Colonic mucosa (tissue), 4 donors: ENCODE measurements at places on chromosomes 4 and X. TPM values are rescaled to one million over a fixed set of nuclear protein-coding genes. Genes with fewer than 3 reads are reported as not detected.

The POLN gene
- total RNA-seq = 1.6 TPM

- no peaks in the 10 kb centered on the region for H3K27me3 ChIP-seq
- H3K4me3 ChIP-seq = no peak overlapping the region
- no peaks in the 10 kb centered on the region for H3K4me1 ChIP-seq
- DNase-seq = no peak
- no peak overlapping the region for H3K27ac ChIP-seq
Measured at GRCh38 chr4:137703195-137703594, 170.9 kb upstream of the PCDH18 start.

The YY2 gene
- total RNA-seq = 0.66 TPM

GRCh38 chr4:148240241-148240640, 202.0 kb downstream of the NR3C2 start:
- no peak overlapping the region for H3K4me3 ChIP-seq
- no peak for DNase-seq
- no peaks in the 10 kb centered on the region for H3K36me3 ChIP-seq
- no peak overlapping the region for H3K27ac ChIP-seq

The P2RY10 gene
- total RNA-seq = 1.6 TPM

The SLC9A7 gene
- 2.2 TPM for total RNA-seq

GRCh38 chrX:142251202-142251601, 46.1 kb upstream of the MAGEC2 start:
- no peaks in the 10 kb centered on the region for H3K4me1 ChIP-seq
- no peak for DNase-seq
- H3K27ac ChIP-seq = no peak overlapping the region
- H3K4me3 ChIP-seq = no peak overlapping the region

- no peak overlapping the region for H3K27ac ChIP-seq
- H3K27me3 ChIP-seq = no peaks in the 10 kb centered on the region
- no peak for DNase-seq
- H3K4me1 ChIP-seq = no peaks in the 10 kb centered on the region
Measured at GRCh38 chr4:168167714-168168284, 75.5 kb downstream of the ANXA10 start.

The ATP11C gene
- total RNA-seq = 15.3 TPM

GRCh38 chrX:115388879-115389278, 99.4 kb downstream of the LUZP4 start:
- no peak overlapping the region for H3K27ac ChIP-seq
- H3K4me1 ChIP-seq = no peaks in the 10 kb centered on the region
- DNase-seq = no peak

GRCh38 chrX:154840856-154841255, 6.4 kb upstream of the SMIM9 start:
- no peak overlapping the region for H3K4me3 ChIP-seq
- no peaks in the 10 kb centered on the region for H3K36me3 ChIP-seq
- H3K4me1 ChIP-seq = no peaks in the 10 kb centered on the region
- no peak for DNase-seq

The ZNF157 gene
- total RNA-seq = not detected

The CLDN2 gene
- total RNA-seq = 0.58 TPM

DNA sequence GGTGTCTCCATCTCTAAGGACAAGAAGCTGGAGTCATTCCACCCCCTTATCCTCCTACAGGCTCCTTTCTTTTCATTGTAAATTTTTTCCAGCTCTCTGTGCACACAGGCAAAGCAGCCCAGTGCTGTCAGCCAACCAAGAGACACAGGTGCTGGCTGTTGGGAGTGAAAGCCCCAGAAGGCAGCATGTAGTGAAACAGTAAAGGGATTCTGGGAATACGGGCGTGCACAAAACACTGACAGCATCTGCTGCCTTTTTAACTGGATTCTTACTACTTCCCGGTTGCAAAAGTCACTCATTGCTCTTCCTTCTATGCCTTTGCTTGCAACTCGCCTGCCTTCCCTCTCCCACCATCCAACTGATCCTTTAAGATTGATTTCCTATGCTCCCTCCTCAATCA, 208.6 kb upstream of the PRPS2 start:
- H3K27ac ChIP-seq = no peak overlapping the region
- H3K27me3 ChIP-seq = no peaks in the 10 kb centered on the region

The EGFL6 gene
- 0.10 TPM for total RNA-seq

The RHOXF2B gene
- total RNA-seq = not detected

The MAGEA2B gene
- not detected for total RNA-seq

- H3K4me3 ChIP-seq = no peak overlapping the region
- H3K27ac ChIP-seq = no peak overlapping the region
- no peaks in the 10 kb centered on the region for H3K27me3 ChIP-seq
Measured at GRCh38 chr4:150056569-150056968, 21.7 kb upstream of the DCLK2 start.

The WDFY3 gene
- total RNA-seq = 50.8 TPM

DNA sequence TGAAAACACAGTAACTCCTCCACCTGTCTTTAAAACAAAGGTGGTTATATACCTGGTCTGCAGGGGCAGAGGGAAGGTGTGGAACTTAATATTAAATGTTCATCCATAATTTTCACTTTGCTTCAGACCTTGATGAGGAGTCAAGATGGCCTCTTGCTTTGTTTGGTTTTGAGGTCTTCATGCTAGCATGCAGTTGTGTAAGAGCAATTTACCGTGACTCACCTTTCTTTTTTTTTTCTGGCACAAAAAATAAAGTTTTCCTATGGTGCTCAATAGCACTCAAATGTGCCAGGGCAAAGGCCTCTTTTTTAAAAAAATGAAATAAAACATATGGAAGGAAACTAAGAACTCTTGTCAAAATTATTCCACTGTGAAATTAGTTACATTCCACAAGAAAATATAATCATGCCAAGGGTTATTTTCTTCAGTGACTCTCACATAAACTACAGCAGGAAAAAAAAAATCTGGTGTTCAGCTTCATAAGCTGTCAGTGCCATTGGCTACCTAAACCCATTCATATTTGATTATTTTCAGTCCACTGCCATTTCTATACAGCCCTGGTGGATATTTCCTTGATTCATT, 128.2 kb downstream of the SLC7A11 start:
- peaks cover 9% of the 10 kb centered on the region for H3K4me1 ChIP-seq
- H3K27ac ChIP-seq = no peak overlapping the region
- no peaks in the 10 kb centered on the region for H3K36me3 ChIP-seq

The MRFAP1L1 gene
- 37.4 TPM for total RNA-seq

DNA sequence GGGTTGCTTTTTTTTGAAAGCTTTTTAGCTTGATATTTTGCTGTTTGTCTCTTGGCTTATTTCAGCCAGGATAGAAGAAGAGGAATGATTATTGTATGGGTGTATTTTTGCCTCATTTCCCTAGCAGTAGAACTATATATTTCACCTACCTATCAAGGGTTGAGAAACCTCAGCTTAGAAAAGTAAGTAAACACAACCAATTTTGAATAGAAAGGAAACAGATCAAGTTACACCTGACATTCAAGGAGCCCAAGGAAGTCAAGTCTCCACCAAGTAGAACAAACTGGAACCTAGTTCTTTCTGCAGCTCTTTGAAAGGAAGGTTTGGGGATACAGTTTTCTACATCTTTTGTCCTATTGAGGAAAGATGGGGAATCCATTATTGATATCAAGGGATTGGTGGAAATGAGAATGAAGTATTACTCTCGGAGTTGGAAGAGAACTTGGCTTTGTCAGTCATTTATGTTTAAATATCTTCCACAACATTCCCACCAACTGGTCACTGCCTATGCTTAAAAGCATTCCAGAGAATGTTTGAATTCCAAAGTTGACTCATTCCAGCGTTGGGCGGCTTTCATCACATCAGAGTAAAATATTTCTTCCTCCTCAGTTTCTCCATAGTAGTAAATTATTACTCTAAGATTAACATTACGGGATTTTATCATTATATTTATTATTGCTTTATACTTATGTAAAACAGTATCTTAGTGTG, 207.8 kb upstream of the CNKSR2 start:
- no peaks in the 10 kb centered on the region for H3K36me3 ChIP-seq
- H3K27me3 ChIP-seq = no peaks in the 10 kb centered on the region
- no peaks in the 10 kb centered on the region for H3K4me1 ChIP-seq
- H3K4me3 ChIP-seq = no peak overlapping the region
- DNase-seq = no peak
